ENCODE measurements at places on chromosomes 11 and 22.

- DNase-seq = no peak
Measured at GRCh38 chr11:124041254-124041653, at the start of gene OR10G7. OR10G7 (minus strand) TSS chr11:124041325; CDS start chr11:124039001, 2,324 bp downstream.

DNA sequence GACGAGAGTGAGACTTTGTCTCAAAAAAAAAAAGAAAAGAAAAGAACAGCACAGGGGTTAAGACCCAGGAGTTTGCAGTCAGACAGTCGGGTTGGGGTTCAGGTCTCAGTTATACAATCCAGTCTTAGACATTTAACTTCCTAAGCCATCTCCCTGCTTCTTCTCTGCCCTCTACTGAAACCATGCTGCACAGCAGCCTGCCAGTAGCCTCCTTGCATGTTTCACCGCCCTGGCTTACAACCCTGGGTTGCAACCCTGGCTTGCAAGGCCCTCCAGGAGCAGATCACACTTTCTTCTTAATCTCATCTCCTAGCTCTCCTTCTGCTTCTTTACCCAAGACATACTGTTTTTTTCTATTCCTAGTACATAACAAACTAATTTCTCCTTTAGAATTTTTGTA, 5.9 kb upstream of the B3GAT3 start:
- no peak for DNase-seq

GRCh38 chr11:95349345-95349942, 118.4 kb upstream of the SESN3 start:
- DNase-seq = no peak

DNA sequence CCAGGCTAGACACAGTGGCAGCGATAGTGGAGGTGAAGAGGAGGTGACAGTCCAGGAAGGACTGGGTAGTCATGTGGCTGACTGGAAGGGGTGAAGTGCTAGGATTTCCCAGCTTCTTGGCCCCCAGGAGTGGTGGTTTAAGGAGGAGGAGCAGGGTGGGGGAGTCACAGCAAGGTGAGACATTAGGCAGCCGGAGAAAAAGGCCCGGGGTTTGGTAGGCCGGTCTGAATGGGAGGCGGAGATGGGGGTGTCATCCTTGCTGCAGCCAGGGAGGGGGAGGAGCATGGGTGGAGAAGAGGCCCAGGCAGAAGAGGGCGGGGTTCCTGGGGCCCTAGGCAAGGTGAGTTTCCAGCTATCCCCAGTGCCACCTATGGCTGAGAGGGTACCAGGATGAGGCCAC, 6.1 kb downstream of the SIPA1 start:
- no peak for DNase-seq

DNA sequence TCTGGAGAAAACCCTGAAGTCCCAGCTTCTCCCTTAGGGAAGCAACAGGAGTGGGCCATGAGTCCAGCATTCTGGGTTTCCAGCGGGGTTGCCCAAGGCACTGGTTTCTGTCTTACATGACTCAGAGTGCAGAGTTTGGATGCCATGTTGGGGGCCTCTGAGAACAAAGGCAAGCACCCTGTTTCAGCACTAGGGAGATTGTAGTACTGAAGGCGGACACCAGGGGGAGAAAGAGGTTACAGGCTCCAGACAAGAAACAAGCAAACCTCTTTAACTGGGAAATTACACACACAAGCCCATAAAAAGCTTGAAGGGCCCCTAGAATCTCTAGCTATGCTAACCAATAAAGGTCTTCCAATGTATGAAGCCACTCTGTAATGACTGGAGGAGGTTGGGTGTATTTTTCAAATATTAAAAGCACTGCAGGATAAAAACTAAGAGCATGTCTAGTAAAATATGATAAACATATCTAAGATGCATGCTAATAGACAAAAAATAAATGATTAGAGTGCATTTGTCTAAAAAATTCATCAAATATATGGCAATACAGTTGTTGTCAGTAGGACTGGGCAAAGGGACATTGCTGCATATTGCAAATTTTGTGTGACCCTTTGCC, 7.1 kb downstream of the MS4A6E start:
- peak; percentile 26 for DNase-seq

GRCh38 chr11:32026766-32027165, 64.1 kb upstream of the RCN1 start:
- no peak for DNase-seq

GRCh38 chr22:38068641-38069371, 11.6 kb downstream of the PICK1 start:
- no peak for DNase-seq

GRCh38 chr11:34182425-34182824, 77.0 kb downstream of the NAT10 start:
- DNase-seq = no peak

- no peak for DNase-seq
Measured at GRCh38 chr11:46049325-46049897, 71.8 kb downstream of the PHF21A start.

GRCh38 chr11:35177370-35177769, 38.4 kb downstream of the CD44 start:
- DNase-seq = no peak

DNA sequence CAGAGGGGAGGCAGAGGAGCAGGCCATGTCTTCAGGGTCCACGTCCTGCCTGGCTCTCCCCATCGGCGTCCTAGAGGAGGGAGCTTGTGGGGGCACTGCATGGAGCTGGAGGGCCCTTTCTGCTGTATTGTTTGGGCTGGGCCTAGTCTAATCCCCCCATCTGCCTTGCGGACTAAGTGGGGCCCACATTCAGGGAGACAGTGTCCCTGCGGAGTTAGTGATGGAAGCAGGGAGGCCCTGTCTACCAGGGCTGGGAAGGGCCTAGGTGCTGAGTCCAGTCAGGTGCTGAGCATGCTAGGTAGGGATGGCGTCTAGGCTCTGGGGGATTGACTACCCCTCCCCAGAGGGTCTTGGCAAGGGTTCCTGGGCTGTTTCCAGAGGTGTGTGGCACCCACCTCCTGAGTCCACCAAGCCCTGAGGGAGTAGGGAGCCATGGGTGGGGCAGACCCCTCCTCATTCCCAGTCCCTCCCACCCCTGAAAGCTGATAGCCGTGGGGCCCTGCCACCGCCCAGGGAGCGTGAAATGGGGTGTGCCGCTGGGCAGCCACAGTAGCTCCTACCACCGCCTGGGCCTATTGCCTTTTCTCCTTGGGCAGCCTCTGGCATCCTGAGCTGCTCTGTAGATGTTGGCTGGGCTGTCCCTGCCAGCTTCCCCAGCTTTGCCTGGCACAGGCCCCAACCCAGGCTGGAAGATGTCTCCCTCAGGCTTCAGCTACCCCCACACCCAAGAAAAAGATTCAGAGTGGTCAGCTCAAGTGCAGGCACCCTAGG, 1.9 kb upstream of the POLD4 start:
- no peak for DNase-seq

GRCh38 chr11:99505316-99505715, 484.6 kb downstream of the CNTN5 start:
- no peak for DNase-seq

- no peak for DNase-seq
Measured at GRCh38 chr22:49903322-49904039, 14.8 kb downstream of the ALG12 start.

DNA sequence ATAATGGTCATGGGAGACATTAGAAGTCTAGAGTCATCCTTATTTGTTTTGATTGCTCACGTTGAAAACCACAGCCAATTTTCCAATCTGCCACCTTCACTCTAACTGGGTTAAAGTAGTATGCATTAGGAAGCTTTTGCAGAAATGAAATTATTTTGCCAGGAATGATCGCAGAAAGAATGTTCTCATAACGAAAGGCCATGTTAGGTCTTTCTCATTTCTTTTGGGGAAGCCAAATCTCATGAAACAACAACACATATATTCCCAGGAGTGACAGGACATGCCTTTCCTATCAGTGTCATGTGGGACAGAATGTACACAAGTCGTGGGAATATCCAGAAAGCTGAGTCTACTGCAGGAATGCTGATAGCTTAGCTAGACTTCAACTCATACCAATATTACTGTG, 386.3 kb downstream of the AASDHPPT start:
- DNase-seq = no peak

DNA sequence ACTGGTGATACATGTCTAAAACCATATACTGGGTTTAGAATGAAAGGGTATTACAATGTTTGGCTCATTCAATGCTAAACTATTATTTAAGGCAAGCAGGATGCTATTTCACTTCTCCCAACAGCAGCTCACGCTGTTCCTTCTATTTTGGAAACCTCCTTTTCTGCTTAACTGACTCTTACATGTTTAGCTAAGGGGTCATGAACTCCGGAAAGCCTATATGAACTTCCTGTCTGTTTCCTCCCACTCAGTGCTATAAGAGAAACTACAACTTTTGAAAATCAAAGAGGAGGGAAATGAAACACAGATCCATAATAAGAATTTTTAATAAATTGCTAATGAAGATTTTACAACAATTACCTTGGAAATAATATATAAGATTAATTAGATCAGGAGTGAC, 30.9 kb downstream of the SLC36A4 start:
- no peak for DNase-seq

DNA sequence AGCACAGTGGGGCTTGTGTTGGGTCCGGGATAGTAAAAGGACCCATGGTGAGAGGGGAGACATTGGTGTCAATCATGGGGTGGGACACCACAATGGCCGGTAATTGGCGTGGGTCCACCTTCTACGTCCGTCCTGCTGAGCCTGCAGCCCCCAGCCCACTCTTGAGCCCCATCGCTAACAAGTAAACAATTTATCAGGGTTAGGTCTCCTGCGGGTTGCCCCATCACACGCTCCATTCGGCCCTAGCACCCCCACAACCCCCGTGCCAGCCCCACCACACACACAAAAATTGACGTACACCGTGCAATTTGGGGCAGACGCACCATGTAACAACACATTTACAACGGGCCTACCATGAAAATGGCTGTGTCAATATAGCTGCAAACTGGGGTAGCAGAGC, 86.5 kb upstream of the HTATIP2 start:
- no peak for DNase-seq

DNA sequence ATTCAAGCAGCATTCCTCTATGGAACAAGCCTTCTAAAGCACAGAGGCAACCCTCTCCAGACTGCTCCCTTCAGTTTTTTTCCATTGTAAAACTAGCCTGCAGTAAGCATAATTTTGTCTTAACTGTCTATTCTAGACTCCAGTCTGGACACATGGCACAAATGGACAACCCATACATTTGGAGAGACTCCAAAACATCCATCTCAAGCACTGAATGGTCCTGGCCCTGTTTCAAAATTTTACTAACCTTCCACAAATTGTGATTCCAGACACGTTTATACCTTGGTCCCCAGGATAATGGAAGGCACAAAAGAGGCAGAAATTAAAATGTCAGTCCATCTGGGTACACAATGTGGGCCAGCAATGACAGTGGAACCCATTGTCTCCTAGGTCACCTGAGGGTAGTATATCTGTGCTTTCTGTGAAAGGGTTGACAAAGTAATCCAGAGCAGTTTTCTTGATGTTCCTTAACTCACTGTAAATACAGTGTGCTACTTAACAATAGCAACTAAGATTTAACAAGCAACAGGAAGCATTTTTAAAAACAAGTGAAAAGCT, 16.2 kb upstream of the SESN3 start:
- DNase-seq = no peak

- DNase-seq = no peak
Measured at GRCh38 chr11:99773646-99774045, 752.9 kb downstream of the CNTN5 start.

GRCh38 chr11:11805228-11805627, 36.5 kb upstream of the USP47 start:
- DNase-seq = no peak

DNA sequence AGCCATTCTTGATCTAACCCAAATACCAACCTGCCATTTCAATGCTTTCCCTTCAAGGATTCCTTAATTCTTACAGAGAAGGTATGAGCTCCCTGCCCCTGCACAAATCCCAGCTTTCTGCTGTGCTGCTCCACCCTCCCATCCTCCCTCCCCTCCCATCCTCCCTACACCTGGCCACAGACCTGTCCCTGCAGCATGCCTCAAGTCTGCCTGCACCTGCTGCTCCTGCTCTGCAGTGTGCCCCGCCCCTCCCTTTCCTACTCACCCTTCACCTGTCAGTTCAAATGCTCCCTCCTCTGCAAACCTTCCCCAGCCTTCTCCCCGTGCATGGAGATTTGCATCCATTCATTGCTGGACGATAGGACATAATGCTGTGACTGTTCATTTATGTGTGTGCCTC, 139.9 kb upstream of the NARS2 start:
- no peak for DNase-seq

GRCh38 chr11:92692826-92693546, 276.5 kb upstream of the MTNR1B start:
- DNase-seq = no peak

DNA sequence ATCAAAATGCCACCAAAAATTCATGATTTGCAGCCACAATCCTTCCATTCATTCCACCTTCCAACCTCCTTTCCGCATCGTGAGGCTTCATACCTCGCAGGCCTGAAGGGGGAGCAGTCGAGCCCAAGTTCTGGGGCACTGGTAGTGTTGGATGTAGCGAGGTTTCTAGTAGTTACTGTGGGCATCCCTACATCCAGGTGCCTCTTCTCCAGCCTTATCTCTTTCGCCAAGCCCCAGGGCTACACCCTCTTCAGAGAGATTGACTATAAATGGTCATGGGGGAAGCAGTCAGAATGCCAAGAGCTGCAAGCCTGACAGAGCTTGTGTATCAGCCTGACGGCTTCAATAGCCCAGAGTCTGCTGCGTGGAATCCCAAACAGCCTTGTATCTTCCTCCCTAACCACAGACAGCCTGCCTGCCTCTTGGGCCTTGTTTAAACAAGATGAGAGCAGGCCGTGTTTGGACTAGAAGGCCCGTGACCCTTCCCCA, 28.9 kb downstream of the CLMP start:
- no peak for DNase-seq

DNA sequence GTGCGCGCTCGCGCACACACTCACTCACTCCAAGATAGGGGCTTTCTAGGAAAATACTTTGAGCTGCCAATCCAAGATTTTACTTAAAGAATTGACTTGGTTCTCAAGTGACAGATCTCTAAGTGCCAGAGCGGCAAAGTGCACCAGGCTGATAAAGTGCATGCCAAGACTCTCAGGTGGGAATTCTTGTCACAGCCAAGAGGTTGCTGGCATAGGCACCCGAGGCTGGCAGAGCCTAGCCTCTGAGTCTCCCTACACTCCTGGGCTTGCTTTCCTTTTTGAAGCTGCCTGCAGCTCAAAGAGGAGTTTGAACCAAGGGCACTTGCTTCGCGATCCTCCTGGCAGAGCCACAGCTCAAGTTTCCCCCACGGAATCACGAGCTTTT, 2.5 kb upstream of the ADM start:
- DNase-seq = no peak

- DNase-seq = no peak
Measured at GRCh38 chr11:76859708-76860227, 950 bp upstream of the ACER3 start.

DNA sequence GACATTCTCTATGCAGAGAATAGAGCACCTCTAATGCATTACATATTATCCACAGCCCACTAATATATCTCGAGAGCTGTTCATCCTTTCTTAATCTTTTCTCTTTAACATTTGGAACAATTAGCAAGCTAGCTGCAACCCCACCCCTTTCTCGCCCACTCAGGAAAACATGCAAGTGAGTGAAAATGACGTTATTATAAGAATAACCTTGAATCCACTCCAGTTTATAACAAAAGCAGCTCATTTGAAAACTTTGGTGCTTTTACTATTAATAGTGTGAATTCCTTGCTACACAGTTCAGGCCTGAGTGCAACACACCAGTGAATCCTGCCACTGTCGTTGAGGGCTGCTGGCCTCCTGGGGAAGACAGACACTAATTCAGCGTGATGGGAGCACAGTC, 63.3 kb upstream of the BMAL1 start:
- no peak for DNase-seq

All from stimulated activated CD4-positive, alpha-beta T cell treated with anti-CD3 and anti-CD28 coated beads, TNF-alpha, amount 100 ng/mL, for 4 hours (primary cell).